Activated CD4-positive, alpha-beta memory T cell treated with anti-CD3 and anti-CD28 coated beads, Interleukin-2, amount 10 ng/mL, durations not matched to agents 7 days and 5 days (primary cell): ENCODE measurements at places on chromosomes 11 and 22. TPM values are rescaled to one million over a fixed set of nuclear protein-coding genes. Genes with fewer than 3 reads are reported as not detected.
A peak's percentile ranks its signal among the peaks of the same experiment; 100 is the strongest.

The TP53I11 gene
- total RNA-seq: 0.73 TPM

DNA sequence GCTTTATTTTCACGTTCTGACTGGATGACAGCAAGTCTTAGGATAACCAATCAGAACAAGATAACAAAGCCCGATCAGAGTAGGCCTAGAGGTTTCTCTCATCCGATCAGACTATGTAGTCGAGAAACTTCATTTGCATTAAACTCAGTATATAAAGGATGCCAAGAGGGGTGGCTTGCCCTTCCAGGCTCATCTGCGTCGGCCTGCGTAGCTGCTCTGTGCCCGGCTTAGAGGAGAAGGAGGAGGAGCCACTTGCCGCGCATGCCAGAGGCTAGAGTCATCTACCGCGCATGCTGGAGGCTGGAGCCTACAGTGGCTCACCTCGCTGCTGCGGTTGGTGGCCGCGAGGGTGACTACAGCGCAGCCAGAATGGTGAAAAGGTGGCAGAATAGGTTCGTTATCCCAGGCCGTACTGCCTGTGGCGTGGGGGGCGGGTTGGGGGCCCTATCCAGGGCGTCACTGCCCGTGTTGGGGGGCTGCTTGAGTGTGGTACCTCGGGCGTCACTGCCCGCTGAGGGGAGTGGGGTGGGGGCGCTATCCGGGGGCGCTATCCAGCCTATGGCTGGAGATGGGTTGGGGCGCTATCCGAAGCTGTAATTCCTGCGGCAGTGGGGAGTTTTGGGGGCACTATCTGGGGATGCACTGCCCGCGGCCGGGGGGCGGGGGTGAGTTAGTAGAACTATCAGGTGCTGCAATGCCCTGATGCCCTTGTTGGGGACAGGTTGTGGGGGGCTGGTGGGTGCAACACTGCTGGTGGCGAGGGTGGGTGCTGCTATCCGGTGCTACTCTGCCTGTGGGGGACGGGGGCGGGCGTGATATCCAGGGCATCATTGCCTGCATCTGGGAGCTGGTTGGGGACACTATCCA is at the start of gene RFPL2:
Gene RFPL2, minus strand, starts transcription at position 218 of the 867 bp plus-strand sequence. CDS start 2,622 bp downstream, outside the sequence.
- peak within 1 kb of the TSS; percentile 74 for H3K4me3 ChIP-seq
- peak; percentile 61 for DNase-seq
- H3K27ac ChIP-seq: peak within 1 kb of the TSS; percentile 64
- no peaks in the 10 kb centered on the region for H3K36me3 ChIP-seq

DNA sequence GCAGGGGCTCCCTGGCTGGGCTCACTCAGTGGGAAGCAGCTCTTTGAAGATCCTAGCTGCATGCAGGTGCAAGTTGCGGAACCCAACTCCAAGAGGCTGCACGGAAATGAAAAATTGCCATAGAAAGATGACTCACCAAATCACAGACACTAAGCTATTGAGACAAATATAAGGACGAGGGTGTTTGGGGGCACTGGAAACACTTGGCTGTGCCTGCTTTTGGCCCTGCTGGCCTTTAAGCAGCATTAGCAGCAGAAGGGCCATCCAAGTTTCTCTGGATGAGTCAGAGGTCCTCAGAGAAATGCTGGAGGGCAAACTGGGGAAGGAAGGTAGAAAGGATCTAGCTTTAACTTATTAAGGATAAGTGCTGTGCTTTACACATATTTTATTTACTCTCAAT is 282.3 kb downstream of the KIRREL3 start:
- H3K36me3 ChIP-seq: no peaks in the 10 kb centered on the region
- no peaks in the 10 kb centered on the region for H3K27me3 ChIP-seq
- no peaks in the 10 kb centered on the region for H3K4me1 ChIP-seq
- no peak for DNase-seq

The LRRC32 gene
- total RNA-seq: 7.4 TPM

The PARVG gene
- total RNA-seq: 128 TPM

The FOSL1 gene
- total RNA-seq: 4.5 TPM

GRCh38 chr11:57588046-57588710 is 9.3 kb upstream of the SERPING1 start:
- H3K27ac ChIP-seq: no peak overlapping the region
- no peak for DNase-seq
- no peaks in the 10 kb centered on the region for H3K36me3 ChIP-seq
- H3K27me3 ChIP-seq: peaks cover 11% of the 10 kb centered on the region
- H3K4me3 ChIP-seq: no peak overlapping the region

GRCh38 chr11:61587951-61588727 is 7.3 kb upstream of the SYT7 start:
- H3K4me1 ChIP-seq: peaks cover 10% of the 10 kb centered on the region
- H3K36me3 ChIP-seq: no peaks in the 10 kb centered on the region
- DNase-seq: peak; percentile 55
- peaks cover 50% of the 10 kb centered on the region for H3K27me3 ChIP-seq
- H3K4me3 ChIP-seq: no peak overlapping the region
- H3K27ac ChIP-seq: no peak overlapping the region

GRCh38 chr11:35897019-35897418 is 46.8 kb upstream of the LDLRAD3 start:
- H3K4me3 ChIP-seq: no peak overlapping the region
- no peak overlapping the region for H3K27ac ChIP-seq
- DNase-seq: no peak
- no peaks in the 10 kb centered on the region for H3K36me3 ChIP-seq

DNA sequence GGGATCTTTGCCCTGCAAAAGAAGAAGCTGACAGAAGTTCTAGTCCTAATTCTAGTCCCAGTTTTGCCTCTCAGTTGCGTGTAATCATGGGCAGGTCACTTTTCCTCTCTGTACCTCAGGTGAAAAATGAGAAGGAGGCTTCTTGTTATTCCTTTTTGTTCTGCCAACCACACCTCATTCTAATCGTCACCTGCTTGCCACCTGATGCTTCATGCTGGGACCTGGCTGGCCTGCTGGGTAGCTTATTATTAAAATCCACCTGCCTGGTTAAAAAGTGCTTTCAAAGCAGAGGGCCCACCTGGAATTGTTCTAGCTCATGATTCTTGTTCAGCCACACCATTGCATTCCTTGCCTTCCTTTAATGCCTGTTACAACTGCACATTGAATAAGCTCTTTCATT is 8.4 kb upstream of the ALG8 start:
- H3K27ac ChIP-seq: no peak overlapping the region
- H3K36me3 ChIP-seq: peaks cover 9% of the 10 kb centered on the region
- H3K27me3 ChIP-seq: no peaks in the 10 kb centered on the region
- DNase-seq: no peak
- peaks cover 3% of the 10 kb centered on the region for H3K4me1 ChIP-seq
- no peak overlapping the region for H3K4me3 ChIP-seq
